ENCODE measurements at places on chromosomes 1 and 21. TPM values are rescaled to one million over a fixed set of nuclear protein-coding genes. Genes with fewer than 3 reads are reported as not detected.

GRCh38 chr21:26887251-26887650 lies 42.0 kb upstream of the ADAMTS1 start:
- DNase-seq, result no peak

- no peak for DNase-seq
Measured at GRCh38 chr1:151867321-151867720, 13.8 kb upstream of the THEM5 start.

- DNase-seq, result no peak
Measured at GRCh38 chr21:44263768-44264167, 2.1 kb upstream of the DNMT3L start.

DNA sequence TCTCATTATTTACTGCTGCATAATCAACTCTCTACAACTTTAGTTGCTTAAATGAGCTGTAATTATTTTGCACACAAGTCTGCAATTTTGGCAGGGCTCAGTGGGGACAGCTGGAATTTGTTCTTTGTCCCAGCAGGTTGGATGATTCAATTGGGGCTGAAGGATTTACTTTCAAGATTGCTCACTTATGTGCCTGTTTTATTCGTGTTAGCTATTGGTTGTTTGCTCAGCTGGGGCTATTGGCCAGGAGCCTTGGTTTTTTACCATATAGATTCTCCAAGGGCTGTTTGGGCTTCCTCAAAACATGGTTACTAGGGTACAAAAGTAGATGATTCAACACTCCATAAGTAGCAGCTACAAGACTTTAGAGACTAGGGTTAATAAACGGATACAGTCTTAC lies 13.4 kb downstream of the OR10R2 start:
- DNase-seq, result no peak

DNA sequence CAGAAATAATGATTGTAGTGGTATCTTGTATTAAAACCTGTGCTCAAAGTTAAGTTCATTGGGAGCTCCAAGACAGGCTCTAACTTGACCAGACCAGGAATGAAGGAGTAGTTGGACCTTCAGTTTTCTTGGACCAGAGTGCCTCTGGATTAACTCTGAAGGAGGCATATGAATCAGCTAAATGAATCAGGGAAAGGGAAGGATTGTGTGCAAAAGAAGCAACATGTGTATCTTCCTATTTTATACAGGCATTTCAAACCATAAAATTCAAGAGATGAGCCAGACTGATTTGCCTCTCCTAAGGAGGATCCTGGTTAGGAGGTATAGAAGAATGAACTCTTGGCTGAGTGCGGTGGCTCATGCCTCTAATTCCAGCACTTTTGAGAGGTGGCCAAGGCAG lies 71.4 kb downstream of the CC2D1B start:
- no peak for DNase-seq

GRCh38 chr1:181129771-181130606 lies 41.5 kb downstream of the IER5 start:
- DNase-seq, result no peak

- peak; percentile 91 for DNase-seq
Measured at GRCh38 chr1:153572569-153573015, 6.9 kb upstream of the S100A2 start.

GRCh38 chr1:109399326-109399957 lies 1.7 kb upstream of the SORT1 start:
- no peak for DNase-seq

- no peak for DNase-seq
Measured at GRCh38 chr1:165861911-165862310, 34.5 kb downstream of the UCK2 start.

DNA sequence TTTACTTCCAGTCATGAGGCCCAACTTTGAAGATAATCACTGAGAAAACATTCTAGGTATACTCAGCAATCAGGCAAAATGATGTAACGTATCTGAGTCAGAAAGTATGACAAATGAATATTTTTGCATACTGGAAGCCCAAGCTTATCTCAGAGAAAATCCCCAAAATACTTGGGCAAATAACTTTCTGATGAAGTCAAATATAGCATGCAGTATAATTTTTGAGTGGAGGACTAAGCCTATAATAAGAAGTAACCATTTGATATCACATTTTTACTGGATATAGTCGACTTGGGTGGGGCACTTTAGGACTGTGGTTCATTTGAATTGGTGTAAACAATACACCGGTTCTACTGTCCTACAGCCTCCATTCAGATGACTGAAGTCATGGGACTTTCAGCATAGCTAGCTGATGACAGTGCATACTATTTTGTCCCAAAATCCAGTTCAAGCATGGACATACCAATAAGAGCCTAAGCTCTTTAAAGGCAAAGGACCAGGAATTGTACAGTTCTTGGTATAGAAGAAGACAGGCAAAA lies 2.3 kb upstream of the GADD45A start:
- no peak for DNase-seq

DNA sequence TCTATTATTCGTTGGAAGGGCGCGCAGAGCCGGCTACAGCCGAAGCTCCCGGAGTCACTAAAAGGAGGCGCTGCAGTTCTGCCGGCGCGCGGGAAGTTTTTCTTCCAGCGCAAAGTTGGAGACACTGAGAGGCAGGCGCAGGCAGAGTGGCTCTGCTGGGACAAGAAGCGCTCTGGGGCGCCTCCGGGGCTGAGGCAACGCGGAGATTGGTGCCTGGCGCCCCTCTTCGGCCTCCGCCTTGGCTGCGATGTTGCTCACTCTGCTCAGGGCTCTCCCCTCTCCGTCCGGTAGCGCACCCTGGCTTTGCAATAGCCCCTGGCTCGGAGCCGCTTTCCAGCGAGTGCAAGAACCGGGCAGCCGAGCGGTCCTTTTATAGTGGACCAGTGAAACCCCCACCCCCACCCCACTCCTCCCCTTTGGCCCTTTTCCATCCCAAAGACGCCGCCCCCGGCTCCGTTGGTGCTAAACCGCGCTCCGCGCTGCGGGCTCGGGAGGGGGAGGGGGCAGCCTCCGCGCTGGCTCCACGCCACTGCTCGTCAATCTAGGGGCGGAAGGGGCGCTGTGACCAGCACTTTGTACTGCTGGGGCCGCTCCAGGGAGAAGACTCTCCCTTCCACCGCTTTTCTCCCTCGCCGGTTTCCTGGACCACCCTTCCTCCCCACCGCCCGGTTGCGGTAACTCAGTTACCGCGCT lies at the start of gene ADAMTS1:
ADAMTS1 (minus strand) TSS at position 344 of the 693 bp plus-strand sequence. CDS start 455 bp downstream, outside the sequence.
- peak; percentile 98 for DNase-seq

DNA sequence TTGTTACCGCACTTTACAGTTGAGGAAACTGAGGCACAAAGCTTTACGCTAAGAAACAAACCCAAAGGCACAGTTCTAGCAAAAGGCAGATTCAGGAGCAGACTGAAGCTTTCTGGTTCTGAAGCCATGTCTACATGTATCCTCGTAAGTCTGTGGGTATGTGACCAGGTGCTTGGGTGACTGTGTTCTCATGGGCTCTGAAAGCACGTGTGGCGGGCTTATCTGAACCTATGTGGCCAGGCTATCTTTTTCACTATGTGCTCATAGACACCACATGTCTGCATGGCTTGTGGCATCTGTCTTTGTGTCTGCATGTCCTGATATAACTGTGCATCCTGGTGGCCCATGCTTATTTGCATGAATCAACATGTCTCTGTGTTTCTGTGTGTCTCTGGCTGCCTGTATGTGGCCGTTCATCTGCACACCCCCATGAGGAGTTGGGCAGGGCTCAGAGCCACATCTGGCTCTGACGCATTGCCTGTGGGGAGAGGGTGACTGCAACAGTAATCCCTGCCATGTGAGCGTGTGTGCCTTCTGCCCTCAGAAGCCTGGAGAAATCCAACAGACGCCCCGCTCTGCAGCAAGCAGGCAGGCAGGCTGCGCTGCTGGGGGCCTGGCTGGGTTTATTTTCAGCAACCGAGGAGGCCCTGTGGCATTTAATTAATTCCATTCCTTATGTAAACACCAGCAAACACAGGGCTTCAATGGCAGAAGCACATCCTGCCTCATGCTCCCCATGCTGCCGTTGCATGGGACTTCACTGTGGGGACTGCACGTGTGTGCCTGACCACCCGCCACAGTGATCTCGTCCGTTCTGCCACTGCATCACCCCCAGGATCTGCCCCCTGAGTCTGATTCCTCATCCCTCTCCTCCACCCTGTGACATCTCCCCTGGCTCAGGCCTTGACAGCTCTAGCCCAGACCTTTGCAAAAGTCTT lies 115.4 kb downstream of the TRABD2B start:
- DNase-seq, result no peak

DNA sequence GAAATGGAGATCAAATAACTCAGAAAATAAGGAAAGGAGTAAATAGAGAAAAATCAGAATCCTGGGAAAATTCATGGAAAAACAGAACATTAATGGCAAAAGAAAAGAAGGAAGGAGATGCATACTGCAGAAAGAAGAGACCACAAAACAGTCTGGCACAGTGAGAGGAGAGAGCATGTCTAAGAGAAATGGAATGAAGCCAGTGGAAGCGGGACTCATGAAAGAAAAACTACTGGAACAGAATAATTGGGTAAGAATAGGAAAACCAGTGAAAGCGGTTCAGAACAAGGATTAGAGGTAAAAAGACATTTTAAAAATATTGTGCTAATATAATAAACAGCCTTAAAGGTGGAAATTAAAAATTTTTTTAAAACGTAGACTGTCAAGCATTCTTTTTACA lies 93.6 kb upstream of the GREM2 start:
- no peak for DNase-seq

DNA sequence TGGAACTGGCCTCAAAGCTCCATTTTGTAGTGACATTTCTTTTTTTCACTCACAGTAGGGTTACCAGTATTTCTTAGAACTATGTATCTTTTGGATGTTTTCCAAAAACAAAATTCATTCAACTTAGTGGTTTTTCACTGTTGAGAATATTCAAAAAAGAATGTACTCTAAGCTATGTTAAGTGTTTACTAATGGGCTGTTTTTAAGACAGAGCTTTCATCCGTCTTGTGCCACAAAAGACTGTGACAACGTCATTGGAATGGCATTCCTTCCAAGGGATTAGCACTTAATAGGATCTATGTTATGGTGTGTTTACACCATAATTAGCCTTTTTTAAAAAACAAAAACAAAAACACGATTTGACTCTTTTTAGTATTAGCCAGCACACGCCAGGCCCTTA lies 66.8 kb downstream of the TTC3 start:
- DNase-seq, result no peak

DNA sequence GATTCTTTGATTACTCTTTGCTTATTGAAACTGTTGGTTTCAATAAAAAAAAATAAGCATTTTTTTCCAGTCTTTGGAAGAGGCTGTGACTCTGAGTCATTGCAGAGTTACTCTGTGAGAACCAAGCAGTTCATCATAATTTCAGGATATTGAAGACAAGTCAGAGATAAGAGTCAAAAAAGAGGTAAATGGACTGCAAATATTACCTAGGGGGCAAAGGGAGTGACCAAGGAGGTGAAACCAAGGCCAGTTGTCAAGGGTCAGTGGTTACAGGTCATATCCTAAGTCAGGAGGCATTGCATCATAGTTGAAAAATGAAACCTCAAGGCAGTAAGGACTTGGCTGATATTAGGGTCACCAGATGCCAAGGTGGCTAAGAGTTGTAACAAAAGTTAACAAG lies 597.1 kb upstream of the USP24 start:
- DNase-seq, result no peak

DNA sequence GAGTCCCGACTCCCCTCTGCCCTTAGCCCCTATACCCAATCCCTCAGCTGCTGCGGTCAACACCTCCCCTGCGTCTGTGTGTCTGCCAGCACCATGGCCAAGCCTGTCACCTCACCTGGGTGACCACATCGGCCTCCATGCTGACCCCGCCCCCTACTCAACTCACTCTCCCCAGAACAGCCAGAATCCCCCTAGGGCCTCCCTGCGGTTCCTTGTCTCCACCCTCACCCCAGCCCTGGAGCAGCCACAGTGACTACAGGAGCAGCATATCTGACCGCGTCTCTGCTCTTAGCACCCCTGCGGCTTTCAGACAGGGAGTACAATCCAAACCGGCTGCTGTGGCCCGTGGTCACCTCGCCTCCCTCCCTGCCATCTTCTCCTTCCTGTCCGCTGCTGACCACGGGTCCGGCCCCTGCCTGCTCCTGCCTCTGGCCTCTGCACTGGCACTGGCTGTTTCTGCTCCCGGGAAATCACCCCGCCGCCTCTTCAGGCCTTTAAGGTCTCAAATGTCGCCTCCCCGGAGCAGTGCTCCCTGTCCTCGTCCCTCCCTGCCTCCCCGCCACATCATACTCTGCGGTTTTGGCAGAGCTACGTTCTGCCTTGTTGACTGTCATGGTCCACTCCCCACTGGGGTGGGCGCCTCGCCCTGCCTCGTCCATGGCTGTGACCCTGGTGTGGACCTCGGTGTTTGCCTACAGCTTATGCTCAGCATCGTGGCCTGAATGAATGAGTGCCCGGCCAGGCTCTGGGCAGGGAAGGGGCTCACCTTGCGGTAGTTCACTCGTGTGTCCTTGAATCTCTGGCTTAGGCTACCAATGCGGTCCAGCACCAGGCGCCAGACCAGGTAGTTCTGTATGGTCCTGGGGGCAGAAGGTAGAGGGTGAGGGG lies 11.1 kb downstream of the PRXL2B start:
- peak; percentile 59 for DNase-seq

- DNase-seq, result no peak
Measured at GRCh38 chr1:81327103-81327710, 473.5 kb upstream of the ADGRL2 start.

DNA sequence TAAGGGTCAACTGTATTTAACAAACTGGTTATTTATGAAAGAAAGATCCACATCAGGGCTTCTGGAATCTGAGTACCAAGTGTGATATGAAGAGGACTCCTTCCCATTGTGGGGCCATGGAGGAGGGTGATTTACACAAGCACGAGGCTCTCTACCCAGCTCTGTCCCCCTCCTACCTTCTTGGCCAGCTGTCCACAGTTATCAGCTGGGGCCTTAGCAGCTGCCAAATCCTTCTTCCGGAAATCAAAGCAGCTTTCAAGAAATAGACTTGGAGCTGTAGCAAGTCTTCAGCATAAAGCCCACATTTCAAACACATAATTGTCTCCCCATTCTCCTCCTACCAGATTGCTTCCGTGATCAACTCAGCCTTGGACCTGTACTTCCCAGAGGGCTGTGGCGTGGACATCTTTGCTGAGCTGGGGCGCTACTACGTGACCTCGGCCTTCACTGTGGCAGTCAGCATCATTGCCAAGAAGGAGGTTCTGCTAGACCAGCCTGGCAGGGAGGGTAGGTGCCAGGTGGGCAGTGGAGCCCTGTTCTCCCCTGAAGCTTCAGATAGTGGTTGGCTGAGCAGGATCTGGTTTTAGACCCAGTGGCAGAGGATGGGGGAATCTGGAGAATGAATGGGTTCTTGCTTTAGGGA lies 15.5 kb downstream of the AZIN2 start:
- DNase-seq, result no peak

GRCh38 chr1:151425103-151425502 lies 25.7 kb downstream of the PSMB4 start:
- no peak for DNase-seq

ARV1 gene
- polyA plus RNA-seq, result 15.5 TPM

UBL4B gene
- not detected for polyA plus RNA-seq

DNASE2B gene
- not detected for polyA plus RNA-seq

CR1L gene
- polyA plus RNA-seq, result 0.73 TPM

CASZ1 gene
- polyA plus RNA-seq, result 4.2 TPM

RXFP4 gene
- polyA plus RNA-seq, result 2.7 TPM

C1orf185 gene
- not detected for polyA plus RNA-seq

CLDN19 gene
- polyA plus RNA-seq, result not detected

LCE4A gene
- polyA plus RNA-seq, result not detected
